ENCODE measurements at places on chromosomes 5 and 9. TPM values are rescaled to one million over a fixed set of nuclear protein-coding genes. Genes with fewer than 3 reads are reported as not detected.

DNA sequence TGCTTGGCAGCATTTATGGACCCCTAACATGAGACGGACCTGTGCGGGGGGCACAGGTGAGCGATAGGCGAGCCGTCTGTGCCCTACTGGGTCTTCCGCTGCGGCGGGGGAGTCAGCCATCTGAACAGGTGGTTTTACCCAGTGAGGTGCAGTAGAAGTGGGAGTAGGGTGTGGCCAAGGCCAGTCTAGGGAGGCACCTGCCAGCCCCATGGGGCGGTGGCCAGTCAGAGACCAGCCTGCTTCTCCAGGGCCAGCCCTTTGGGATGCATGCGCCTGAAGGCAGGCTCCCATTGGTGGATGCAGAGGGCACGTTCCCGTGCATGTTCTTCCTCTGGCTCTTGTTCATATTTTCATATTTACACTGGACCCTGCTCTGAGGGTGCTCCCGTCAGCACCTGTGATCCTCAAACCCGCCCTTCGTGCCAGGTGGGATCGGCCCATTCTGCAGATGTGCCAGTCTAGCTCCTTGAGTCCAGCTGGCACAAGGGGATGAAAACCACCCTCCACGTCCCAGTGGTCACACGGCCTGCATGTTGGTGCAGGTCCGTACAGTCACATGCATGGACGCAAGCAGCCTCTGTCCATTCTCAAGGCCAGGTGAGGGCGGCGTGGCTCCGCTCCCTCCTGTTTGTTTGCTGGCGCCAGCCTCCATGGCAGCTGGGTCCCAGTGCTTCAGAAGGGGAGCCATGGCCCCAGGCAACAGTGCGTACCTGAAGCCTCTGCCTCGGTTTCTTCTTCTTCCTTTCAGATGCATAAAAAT is 9.0 kb downstream of the COL5A1 start:
- DNase-seq, result no peak
- H3K27me3 ChIP-seq, result no peaks in the 10 kb centered on the region
- no peaks in the 10 kb centered on the region for H3K4me1 ChIP-seq
- H3K4me3 ChIP-seq, result no peak overlapping the region

- no peak for DNase-seq
- H3K4me3 ChIP-seq, result no peak overlapping the region
- H3K4me1 ChIP-seq, result no peaks in the 10 kb centered on the region
- H3K36me3 ChIP-seq, result peaks cover 4% of the 10 kb centered on the region
- peaks cover 5% of the 10 kb centered on the region for H3K27me3 ChIP-seq
Measured at GRCh38 chr5:150766251-150766650, 7.4 kb upstream of the DCTN4 start.

DNA sequence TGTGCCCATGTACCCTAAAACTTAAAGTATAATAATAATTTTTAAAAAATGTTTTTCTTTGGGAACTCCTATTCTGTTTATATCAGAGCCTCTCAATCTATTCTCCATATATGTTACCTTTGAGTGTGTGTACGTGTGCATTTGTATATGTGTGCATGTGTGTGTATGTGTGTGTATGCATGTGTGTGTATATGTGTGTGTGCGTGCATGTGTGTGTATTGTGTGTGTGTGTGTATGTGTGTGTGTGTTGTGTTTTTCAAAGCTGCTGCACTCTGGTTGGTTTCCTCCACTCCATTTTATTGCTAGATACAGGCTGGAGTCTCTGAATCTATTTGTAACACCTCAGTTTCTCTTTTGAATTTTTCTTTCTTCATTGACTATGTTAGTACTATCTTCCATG is 20.0 kb downstream of the SURF6 start:
- H3K36me3 ChIP-seq, result no peaks in the 10 kb centered on the region
- no peak for DNase-seq
- H3K27ac ChIP-seq, result no peak overlapping the region
- no peak overlapping the region for H3K4me3 ChIP-seq
- H3K27me3 ChIP-seq, result no peaks in the 10 kb centered on the region

GRCh38 chr5:169114466-169115065 is 186.4 kb downstream of the SLIT3 start:
- no peaks in the 10 kb centered on the region for H3K4me1 ChIP-seq
- H3K36me3 ChIP-seq, result no peaks in the 10 kb centered on the region
- H3K27ac ChIP-seq, result no peak overlapping the region
- no peak for DNase-seq
- no peak overlapping the region for H3K4me3 ChIP-seq

DNA sequence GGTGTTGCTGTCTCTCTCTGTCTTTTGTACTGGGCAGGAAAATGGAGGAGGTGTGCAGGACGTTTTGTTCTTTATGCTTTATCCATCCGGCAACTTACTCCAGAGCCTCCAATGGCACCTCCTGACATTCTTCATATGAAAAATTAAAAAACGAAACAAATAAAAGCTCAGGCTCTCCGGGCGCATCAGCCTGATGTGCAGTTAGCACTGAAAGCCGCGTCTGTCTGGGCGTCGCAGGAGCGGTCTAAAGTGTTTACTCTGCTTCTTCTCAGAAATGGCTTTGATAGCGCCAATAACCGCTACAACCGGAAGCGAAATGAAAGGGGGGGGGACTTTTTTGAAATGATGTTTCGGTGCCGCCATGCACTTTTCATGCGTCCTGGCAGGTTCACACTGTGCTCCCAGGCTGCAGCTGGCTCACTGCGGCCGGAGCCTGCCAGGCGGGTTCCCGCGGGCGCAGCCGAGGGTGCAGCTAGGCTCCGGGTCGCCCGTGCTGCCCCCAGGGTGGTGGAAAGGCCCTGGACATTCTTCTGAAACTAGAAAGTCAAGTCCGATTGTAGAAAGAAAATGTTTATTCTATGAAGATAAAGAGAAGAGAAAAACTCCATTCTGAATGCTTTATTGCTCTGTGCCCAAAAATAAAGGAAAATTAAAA is 407.7 kb upstream of the IRX1 start:
- H3K27me3 ChIP-seq, result no peaks in the 10 kb centered on the region
- no peaks in the 10 kb centered on the region for H3K4me1 ChIP-seq
- no peak overlapping the region for H3K27ac ChIP-seq

GRCh38 chr5:29017501-29017900 is 1979.1 kb upstream of the CDH9 start:
- H3K27ac ChIP-seq, result no peak overlapping the region
- H3K27me3 ChIP-seq, result no peaks in the 10 kb centered on the region
- no peaks in the 10 kb centered on the region for H3K36me3 ChIP-seq
- no peak for DNase-seq

GRCh38 chr5:138651767-138652117 is 76.5 kb upstream of the HSPA9 start:
- no peak overlapping the region for H3K27ac ChIP-seq
- peaks cover 25% of the 10 kb centered on the region for H3K4me1 ChIP-seq
- H3K4me3 ChIP-seq, result no peak overlapping the region
- H3K27me3 ChIP-seq, result peaks cover 29% of the 10 kb centered on the region

The ENHO gene
- 9.2 TPM for polyA plus RNA-seq
